ENCODE measurements at places on chromosomes 2 and 18. TPM values are rescaled to one million over a fixed set of nuclear protein-coding genes. Genes with fewer than 3 reads are reported as not detected.

DNA sequence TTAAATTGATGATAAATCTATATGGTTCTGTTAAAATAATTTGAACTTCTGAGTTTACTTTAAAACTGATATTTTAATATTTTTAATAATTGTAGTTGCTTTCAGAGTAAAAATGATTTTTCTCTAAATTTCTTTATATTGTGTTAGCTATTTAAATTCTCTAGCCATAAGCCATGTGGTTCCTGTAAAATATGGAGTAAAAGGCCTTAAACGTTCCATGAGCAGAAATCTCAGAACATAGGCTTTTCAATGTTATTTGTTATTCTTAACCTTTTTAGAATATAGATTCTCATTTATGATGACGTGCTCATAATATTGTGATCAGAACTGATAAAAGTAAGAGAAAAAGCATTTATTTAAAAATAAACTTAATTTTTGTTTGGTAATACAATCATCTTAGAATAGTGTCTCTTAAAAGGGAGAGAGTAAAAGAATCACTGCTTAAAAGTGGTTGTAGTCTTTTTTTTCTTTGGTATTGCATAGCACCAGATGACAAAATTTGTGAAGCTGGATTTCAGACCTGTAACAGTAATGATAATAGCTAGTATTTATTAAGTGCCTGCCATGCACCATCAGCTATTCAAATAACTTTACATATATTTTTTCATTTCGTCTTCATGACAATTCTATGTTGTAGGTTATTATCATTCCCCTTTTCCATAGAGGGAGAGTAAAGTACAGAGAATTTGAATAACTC lies 2.7 kb downstream of the BMPR2 start:
- peaks cover 42% of the 10 kb centered on the region for H3K4me1 ChIP-seq
- H3K4me3 ChIP-seq: peak overlapping the region; percentile 100

The FHOD3 gene
- total RNA-seq: 29.0 TPM

GRCh38 chr2:176692533-176692932 lies 423.3 kb downstream of the MTX2 start:
- H3K4me1 ChIP-seq: no peaks in the 10 kb centered on the region
- H3K4me3 ChIP-seq: no peak overlapping the region
- H3K27me3 ChIP-seq: peaks cover 9% of the 10 kb centered on the region
- no peak overlapping the region for H3K27ac ChIP-seq

The KIF1A gene
- 90.9 TPM for total RNA-seq

Measured in neural crest cell (in vitro differentiated cells).